ENCODE measurements at places on chromosomes 6 and 20. TPM values are rescaled to one million over a fixed set of nuclear protein-coding genes. Genes with fewer than 3 reads are reported as not detected.

SPATS1 gene
- total RNA-seq, result not detected

SS18L1 gene
- total RNA-seq, result 12.1 TPM

TMEM244 gene
- total RNA-seq, result not detected

CRISP2 gene
- total RNA-seq, result not detected

RAET1G gene
- not detected for total RNA-seq

TREML2 gene
- total RNA-seq, result 0.30 TPM

CHRNA4 gene
- total RNA-seq, result not detected

SAMD10 gene
- 0.84 TPM for total RNA-seq

TINAG gene
- total RNA-seq, result not detected

FHL5 gene
- 413 TPM for total RNA-seq

FERMT1 gene
- 0.39 TPM for total RNA-seq

RIPPLY2 gene
- total RNA-seq, result not detected

ANKRD66 gene
- total RNA-seq, result not detected

DNAJC5 gene
- 38.1 TPM for total RNA-seq

FAM184A gene
- 4.8 TPM for total RNA-seq

NRSN1 gene
- not detected for total RNA-seq

RAD21L1 gene
- not detected for total RNA-seq
